ENCODE measurements at places on chromosomes 11 and 22.

GRCh38 chr11:27237643-27238042 is 125.4 kb downstream of the CCDC34 start:
- DNase-seq = no peak

GRCh38 chr11:113106507-113106906 is 145.3 kb downstream of the NCAM1 start:
- no peak for DNase-seq

DNA sequence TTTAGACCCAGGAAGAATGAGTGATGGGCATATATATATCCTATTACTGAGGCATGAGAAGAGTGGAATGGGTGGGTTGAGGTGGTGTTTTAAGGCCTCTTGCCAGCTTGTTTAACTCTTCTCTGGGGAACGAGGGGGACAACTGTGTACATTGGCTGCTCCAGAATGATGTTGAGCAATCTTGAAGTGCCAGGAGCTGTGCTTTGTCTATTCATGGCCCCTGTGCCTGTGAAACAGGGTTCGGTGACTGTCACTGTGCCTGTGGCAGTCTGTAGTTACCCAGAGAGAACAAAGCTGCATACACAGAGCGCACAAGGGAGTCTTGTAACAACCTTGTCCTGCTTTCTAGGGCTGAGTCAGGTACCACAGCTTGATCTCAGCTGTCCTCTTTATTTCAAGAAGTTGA is 11.7 kb downstream of the LIMK2 start:
- DNase-seq = no peak

DNA sequence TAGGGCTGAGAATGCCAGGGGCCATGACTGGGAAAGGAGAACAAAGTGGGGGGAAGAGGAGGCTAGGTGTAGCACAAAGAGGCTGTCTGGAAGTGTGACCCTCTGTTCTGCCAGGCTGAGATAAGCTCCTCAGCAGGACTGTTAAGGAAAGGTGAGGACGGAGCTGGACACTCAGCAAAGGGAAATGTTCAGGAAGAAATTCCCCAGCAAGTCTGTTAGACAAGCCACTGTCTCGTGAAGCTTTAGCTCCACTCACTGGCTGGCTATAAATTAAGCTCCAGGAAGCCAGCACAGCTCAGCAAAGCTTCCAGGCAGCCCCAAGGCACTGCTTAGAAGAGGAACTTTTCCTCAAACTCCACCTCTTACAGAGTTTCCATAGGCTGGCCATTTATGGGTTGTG is 181.2 kb upstream of the API5 start:
- DNase-seq = no peak

- DNase-seq = no peak
These were observed 183.5 kb upstream of the SNX19 start for GRCh38 chr11:131099746-131100145.

DNA sequence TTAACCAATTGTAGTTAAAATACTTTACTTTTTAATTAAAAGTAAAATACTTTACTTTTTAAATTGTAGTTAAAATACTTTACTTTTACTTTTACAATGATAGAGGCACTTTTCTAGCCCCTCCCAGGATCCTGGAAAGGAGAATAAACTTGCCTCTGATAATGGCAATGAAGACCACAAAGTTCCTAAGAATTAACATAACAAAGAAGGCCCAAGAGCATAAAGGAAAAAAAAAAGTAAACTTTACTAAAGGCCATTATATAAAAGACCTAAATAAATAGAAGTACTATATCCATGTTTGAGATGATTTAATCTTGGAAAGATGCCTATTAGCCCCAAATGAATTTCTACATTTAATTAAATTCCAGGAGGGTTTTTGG is 129.1 kb upstream of the THY1 start:
- no peak for DNase-seq

- DNase-seq = peak; percentile 31
These were observed 32.3 kb downstream of the ARHGAP42 start for GRCh38 chr11:100719362-100719761.

DNA sequence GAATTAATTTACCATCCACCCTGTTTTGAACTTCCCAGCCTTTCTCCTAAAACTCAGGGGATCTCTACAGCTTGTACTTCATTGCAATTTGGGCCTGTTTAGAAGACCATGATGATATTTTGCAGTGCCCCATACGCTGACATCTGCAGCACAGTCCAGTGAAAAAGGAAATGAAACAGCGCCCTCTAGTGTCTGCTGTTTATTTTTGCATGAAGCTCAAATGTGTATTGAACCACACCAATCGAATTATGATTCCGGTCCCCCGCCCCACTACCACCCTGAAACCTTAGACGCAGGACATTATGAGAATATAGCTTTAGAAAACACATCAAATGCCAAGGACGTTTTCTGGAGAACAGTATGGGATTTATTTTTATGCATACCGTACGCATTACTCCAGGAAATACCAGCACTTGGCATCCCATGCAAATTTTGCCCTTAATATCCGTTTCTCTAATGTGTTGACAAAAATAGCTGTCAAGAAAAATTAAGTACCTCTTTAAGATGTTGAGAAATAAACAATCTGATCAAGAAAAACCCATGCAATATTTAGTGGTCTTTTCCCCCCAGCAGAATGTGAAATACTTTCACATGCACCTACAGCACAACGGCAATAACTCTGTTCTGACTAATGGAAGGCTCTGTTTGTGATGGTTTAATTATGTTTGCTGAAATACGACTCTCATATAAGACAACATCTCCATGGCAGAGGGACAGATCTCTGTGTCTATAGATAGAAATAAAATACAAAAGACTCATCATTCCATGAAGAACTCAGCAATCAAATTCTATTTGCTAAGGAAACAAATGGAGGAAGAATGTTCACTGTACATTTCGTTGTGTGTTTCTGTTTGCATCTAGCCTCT is 93.9 kb downstream of the TECTA start:
- peak; percentile 68 for DNase-seq

DNA sequence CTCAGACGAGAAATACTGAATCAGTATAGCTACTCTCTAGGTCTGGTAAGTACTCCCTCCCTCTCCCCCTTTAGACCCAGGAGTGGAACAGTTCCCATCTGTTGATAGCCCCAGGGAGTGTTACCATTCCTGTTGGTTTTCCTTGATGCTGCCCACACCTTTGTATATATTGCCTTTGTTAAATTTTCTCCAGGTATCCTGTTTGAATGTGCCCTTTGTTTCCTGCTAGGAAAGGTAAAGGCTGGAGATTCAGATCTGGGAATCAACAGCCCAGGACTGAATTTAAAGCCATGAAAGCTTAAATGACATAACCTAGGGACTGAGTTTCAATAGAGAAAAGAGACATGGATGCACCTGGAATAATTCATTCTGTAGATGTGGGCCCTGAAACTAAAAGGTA is 68.3 kb downstream of the CCDC83 start:
- DNase-seq = no peak

- no peak for DNase-seq
These were observed 81.1 kb downstream of the DGCR2 start for GRCh38 chr22:19040888-19041703.

- no peak for DNase-seq
These were observed 38.5 kb upstream of the CTSC start for GRCh38 chr11:88375927-88376470.

DNA sequence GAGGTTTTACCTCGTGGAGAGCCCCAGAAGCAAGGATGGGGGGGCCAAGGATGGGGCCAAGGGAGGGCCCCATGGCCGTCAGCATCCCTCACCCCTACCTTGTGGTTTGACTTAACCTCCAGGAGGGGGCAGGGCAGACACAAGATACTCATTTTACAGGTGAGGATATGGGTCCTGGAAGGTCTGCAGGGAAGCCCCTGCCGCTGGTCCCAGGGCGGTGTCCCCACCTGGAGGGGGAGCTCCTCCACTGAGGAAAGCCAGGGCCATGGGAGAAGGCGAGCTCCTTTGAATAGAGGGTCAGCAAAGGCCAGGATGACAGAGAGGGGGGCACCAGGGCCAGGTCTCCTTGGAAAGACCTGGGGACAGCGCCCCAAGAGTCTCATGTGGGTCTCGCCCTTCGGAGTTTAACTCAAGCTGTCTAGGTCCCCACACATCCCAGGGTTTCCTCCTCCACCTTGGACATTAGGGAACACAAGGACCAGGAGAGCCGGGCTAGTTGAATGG is 5.9 kb upstream of the ADORA2A start:
- no peak for DNase-seq

DNA sequence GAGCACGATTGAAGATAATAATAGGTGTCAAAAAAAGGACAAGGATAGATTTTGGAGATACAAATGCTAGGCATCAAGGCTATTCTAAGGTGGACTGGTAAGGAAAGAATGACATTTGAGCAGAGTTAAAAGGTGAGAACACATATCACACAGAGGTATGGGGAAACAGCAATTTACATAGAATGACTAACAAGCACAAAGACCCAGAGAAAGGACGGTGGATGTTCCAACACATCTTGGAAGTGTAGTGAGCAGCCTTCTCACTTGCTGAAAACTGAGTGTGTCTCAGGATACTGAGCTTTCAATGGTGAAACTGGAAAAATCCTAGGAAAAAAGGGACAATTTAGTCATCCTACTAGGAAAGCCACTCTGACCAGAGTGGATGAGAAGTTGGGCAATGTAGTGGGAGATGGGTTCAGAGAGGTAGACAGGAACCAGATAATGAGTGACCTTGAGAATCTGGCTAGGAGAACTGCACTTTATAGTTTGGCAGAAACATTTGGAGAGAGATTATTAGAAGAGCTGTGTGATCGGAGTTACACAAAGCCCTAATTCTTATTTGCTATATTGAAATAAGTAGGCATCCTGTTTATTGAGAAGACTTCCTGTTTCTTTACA is 706.0 kb downstream of the KCNA4 start:
- no peak for DNase-seq

DNA sequence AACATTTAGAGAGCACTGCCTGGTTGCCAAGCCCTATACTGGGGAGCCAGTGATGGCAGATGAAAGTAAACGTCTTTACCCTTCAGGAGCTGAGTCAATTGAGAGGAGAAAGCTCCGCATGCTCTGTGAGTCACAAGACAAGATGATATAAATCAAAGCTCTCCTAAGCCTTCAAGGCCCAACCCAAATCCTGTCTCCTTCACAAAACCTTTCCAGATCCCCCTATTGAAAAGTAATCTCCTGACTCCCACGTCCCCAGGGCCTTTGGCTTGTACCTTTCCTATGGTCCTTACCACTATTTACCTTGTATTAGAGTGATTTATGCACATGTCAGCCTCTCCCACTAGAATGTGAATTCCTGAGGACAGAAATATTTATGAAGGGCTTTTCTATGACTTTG is 230.1 kb upstream of the TENM4 start:
- no peak for DNase-seq

- no peak for DNase-seq
These were observed 41.5 kb upstream of the SHISAL1 start for GRCh38 chr22:44354288-44354687.

DNA sequence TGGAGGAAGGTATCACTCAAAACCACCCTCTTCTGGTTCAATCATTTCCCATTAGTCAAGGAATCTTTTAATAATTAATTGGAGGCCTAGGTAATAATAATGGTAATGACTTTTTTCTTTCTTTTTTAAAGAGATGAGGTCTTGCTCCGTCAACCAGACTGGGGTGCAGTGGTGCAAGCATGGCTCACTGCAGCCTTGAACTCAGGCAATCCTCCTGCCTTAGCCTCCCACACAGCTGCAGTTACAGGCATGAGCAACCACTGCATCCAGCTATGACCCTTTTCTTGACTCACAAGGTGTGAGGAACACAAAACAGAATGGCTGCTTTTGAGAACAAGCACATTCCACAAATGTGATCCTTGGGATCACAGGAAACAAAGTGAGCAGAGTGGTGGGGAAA is 3.6 kb downstream of the POLDIP3 start:
- DNase-seq = no peak

- no peak for DNase-seq
These were observed 8.4 kb upstream of the MMP20 start for GRCh38 chr11:102633385-102634026.

GRCh38 chr11:114379394-114380069 is 20.8 kb downstream of the C11orf71 start:
- DNase-seq = no peak

GRCh38 chr22:22684580-22685561 is 40.5 kb downstream of the GGTLC2 start:
- DNase-seq = peak; percentile 75

DNA sequence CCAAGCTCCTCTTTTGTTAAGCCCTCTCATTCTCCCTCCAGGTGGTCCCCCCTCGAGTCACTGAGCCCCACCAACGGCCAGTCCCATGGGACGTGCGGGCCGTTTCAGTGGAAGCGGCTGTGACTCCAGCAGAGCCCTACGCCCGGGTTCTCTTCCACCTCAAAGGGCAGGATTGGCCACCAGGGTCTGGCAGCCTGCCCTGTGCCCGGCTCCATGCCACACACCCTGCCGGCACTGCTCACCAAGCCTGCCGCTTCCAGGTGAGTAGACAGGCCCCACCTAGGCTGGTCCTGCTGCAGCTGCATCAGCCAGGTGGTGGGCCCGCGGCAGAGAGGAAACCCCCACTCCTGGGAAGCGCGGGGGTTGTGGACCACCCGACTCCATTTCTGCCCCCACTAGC is 3.3 kb downstream of the TMEM132A start:
- DNase-seq = no peak

DNA sequence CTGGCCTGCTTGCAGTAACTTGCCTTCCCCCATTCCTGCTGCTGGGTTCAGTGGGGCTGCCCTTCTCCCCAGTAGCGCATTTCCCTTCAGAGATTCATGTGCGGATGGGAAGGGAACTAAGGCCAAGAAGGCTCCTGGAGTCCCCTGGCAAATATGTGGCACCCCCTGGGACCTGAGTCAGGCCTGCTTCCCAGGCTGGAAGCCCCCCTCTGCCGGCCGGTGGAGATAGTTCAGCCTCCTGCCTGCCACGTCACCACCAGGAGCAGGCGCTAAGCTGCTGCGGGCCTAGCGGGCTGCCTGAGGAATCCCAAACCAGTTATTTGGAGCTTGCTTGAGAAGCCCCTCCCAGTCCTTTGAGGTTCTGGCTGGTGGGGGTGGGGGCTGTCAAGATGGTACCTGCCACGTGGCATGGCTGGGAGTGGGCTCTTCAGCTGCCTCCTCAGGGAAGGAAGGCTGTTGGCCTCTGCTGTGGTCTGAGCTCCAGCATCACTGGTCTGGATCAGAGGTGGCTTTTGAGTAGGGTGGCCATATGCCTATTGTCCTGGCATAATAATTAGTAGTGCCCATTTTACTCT is 2.0 kb downstream of the SERPINH1 start:
- DNase-seq = peak; percentile 61

GRCh38 chr11:94862926-94863880 is 95.0 kb downstream of the AMOTL1 start:
- no peak for DNase-seq

DNA sequence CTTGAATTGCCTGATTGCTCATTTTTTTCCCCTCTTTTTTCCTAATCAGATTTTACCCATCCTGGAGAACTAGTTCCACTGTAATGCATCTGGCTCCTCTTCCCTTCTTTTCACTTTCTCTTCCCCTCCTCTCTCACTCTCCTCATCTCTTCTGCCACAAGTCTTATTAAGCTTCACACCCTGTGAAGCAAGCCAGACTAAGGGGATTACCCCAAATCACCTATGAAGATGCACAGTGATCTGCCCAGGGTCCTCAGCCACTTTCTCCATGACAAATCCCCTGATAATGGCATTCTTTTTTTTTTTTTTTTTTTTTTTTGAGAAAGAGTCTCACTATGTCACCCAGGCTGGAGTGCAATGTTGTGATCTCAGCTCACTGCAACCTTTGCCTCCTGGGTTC is 11.2 kb downstream of the UBASH3B start:
- no peak for DNase-seq

Measured in mucosa of gallbladder (tissue), 1 donor.